Suppressor macrophage treated with lipopolysaccharide for 1 hour (primary cell): ENCODE measurements at places on chromosomes 7 and 10.

GRCh38 chr10:44650691-44651661 lies 260.2 kb upstream of the TMEM72 start:
- DNase-seq = no peak

DNA sequence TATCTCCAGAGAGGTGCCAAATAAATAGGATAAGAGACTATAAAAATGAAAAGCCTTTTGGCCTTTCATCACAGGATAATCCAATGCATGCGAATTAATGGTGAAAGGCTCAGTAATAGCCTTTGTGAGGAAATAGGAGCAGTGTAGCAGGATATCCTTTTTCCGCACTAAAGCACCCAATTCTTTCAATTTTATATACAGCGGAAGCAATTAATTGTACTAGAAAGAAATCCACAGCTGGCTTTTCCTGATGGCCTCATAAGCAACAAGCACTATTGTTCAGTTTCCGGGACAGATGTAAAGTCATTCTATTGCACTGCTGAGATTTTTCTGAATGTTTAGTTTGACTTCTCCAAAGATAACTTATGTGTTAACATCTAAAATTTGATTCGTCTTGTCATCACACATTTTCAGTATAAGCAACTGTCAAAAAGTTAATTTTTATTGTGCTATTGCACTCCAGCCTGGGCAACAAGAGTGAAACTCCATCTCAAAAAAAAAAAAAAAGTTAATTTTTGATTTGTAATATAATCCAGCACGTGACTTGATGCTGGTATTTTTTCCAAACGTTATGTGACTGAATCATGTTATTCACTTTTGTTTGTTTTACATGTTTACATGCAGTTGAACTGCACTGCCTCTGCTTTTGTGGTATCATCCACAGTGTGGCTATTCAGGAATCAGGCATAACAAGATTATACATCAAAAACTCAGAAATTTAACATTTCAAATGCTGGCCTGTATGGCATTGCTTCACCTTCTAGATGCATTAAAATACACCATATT lies 8.4 kb upstream of the BMPR1A start:
- DNase-seq = no peak

- DNase-seq = no peak
Observed at GRCh38 chr10:119518176-119518575, 24.3 kb downstream of the RGS10 start.

- DNase-seq = no peak
Observed at GRCh38 chr10:117638200-117638599, 95.7 kb downstream of the EMX2 start.
